ENCODE measurements at places on chromosomes 16 and 17.

DNA sequence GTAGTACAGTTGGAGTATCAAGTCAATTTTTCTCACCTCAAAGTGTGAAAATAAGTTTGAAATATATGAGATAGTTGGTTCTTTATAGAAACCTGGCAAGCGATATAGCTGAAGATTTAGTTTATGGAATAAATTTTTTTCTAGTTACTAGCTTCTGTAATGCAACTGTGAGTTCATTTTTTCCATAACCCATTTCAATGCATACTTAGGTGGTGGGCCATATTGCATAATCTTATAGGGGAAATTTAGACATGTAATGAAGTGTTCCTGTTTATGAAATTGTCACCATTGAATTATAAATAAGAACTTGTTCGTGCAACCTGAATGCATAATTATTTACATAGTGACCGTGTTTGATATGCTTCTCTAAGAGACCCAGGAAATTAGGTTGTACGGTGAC is 9.0 kb downstream of the MOSMO start:
- DNase-seq, result no peak

- no peak for DNase-seq
Measured at GRCh38 chr16:15976929-15977637, 27.7 kb downstream of the ABCC1 start.

- DNase-seq, result no peak
Measured at GRCh38 chr17:7289256-7290032, 5.0 kb downstream of the YBX2 start.

DNA sequence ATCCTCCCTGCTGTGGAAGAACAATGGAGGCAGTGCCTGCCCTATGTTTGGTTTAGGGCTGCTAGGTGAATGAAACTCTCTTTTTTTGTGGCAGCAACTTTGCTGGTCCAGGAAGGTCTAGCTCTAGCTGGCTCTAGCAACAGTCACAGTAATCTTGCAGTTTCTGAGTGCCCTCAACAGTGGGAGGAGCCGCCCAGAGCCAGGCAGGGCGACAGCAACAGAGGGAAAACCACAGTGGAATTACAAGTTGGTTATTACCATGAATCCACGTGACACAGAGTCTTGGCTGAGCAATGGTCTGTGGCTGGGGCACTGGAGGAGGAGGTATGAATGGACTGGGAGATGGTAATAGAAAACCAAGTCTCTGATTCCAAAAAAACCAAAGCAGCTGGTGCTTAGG is 10.3 kb downstream of the HSPB9 start:
- DNase-seq, result no peak

DNA sequence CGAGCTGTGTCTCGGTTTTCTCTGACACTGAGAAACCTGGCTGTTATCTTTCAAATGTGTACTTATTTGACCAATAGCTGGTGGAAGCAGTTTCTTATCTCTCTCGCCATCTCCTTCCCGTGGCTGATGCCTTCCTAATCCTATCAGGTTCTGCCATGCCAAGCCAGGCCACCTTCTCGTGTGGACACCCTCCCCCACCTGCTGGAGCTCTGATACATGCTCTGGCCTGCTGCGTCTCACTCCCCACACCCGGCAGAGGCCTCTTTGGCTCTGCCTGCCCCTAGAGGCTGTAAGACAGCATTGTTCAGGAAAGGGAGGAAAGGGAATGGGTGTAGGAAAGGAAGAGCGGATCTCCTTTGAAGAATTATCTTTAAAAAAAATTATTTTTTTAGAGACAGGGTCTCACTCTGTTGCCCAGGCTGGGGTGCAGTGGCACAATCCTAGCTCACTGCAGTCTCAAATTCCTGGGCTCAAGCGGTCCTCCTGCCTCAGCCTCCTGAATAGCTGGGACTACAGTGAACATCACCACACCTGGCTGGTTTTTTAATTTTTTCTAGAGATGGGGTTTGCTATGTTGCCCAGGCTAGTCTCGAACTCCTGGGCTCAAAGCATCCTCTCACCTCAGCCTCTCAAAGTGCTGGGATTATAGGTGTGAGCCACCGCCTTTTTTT is 7.5 kb upstream of the ARMC5 start:
- DNase-seq, result no peak

DNA sequence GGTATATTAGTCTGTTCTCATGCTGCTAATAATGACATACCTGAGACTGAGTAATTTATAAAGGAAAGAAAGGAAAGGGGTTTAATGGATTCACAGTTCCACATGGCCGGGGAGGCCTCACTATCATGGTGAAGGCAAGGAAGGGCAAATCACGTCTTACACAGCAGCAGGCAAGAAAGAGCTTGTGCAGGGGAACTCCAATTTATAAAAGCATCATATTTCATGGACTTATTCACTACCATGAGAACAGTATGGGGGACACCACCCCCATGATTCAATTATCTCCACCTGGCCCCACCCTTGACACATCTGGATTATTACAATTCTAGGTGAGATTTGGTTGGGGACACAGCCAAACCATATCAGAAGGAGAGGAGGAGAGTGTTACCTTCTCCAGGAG is 17.7 kb upstream of the XYLT1 start:
- DNase-seq, result no peak

GRCh38 chr16:72132726-72133125 is 39.1 kb downstream of the DHX38 start:
- no peak for DNase-seq

GRCh38 chr17:65283704-65284103 is 146.5 kb downstream of the RGS9 start:
- DNase-seq, result no peak

GRCh38 chr17:80106176-80106575 is 4.8 kb downstream of the GAA start:
- DNase-seq, result no peak

- DNase-seq, result no peak
Measured at GRCh38 chr17:82692268-82692667, 6.2 kb downstream of the RAB40B start.

- no peak for DNase-seq
Measured at GRCh38 chr16:19583665-19584300, 28.3 kb downstream of the VPS35L start.

DNA sequence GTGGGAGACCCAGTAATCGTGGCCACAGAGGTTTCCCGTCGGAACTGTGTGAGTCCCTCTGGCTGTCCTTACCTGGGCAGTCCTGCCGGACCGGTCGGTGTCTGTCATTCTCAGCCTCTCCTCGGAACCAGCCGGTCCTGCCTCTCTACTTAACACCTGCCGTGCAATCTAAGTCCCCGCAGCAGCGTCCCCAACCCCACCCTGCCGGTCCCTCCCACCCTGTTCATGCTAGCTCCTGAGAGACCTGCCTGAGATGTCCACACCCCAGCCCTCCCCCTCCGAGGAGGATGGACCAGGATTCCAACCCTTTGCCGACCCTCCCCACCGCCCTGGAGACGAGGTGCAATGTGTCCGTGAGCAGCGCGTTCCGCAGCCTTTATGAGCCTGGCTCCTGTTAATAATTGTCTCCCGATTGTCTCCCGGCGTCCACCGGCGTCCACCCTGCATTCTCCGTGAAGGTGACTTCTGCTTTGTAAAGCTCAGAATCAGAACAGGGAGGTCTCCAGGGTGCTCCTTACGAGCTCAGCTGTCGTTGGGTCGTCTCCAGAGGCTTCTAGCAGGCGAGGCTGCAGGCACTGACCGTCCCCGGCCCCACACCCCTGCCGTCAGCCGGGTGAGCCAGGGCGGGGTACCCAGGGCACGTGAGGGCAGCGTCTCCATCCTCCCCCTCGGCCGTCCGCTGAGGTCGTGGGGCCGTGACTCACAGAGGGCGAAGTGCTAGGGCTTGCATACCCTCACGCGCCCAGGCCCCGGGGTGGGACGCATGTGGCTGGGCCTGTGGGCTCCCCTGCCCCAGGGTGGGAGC is 10.1 kb downstream of the METRNL start:
- no peak for DNase-seq

DNA sequence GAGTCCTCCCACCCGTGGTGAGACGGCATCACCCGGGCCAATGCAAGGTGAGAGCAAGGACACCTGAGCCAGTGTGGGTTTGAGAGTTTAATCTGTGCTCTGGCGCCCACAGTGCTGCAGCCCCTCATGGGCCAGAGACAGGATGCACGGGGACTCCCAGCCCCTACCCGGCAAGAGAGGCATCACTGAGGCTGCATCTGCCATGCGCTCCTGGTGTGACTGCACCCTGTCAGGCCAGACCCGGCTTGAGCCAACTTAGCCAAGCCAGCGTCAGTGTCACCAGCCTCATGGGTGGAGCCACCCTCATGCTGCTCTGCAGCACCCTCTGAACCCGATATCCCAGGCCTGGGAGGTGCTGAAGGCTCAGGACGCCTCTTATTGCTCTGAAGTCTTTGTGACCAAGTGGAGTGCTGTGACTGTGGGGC is 1.3 kb upstream of the BRICD5 start:
- no peak for DNase-seq

- DNase-seq, result no peak
Measured at GRCh38 chr16:1963806-1964505, 670 bp downstream of the RPS2 start.

GRCh38 chr17:37083456-37083855 is 134.7 kb downstream of the AATF start:
- DNase-seq, result no peak

GRCh38 chr16:11170201-11170600 is 85.8 kb downstream of the SOCS1 start:
- DNase-seq, result no peak

- peak; percentile 79 for DNase-seq
Measured at GRCh38 chr17:65556014-65556909, 5.2 kb downstream of the AXIN2 start.

DNA sequence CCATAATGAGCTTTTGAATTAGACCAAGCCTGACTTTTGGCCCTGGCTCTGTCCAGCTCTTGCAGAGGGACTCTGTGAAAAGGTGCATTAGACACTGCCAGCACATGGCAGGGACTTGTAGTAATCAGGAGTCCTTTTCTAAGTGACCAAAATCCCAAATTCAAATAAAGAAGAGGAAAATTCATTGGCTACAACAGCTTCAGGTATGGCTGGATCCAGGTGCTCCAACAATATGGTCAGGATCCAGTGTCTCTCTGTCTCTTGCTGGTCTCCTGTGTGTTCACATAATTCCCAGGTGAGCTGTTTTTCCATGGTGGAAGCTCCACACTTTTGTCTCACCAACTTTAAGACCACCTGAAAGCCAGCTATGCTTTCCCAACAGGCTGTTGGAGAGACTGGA is 358.8 kb upstream of the TNRC6C start:
- DNase-seq, result no peak

DNA sequence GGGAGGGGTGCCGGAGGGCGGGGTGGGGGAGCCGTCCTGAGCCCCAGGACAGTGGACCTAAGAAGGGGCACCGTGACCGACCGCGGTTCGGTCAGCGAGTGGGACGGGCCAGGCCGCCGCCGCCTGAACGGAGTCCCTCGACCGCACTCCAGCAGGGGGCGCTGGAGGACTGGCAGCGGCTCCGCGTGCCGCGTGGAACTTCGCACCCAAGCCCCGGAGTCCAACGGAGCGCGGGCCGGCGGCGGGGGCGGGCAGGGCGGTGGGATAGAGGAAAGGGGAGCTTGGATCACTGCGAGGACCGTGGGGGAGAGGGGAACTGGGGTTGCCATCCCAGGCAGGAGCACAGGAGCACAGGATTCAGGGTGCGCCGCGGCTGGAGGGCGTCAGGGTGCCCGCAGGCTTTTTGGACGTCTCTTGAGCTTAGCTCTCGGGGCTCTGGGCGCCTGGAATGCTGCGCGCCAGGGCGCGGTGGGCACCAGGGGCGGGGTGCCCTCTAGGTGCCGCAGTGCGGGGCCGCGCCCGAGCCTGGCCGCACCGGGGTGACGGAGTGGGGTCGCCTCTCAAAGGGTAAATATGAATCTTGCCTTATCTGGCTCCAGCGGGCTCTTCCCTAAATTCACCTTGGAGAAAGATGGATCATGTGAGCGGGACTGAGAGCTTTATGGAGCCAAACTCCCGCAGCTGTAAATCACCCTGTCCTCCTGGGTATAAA is 379 bp upstream of the OTOP2 start:
- DNase-seq, result peak; percentile 48

GRCh38 chr17:34820248-34820801 is 140.9 kb downstream of the CCT6B start:
- DNase-seq, result no peak

GRCh38 chr16:84836967-84837366 is 17.2 kb downstream of the CRISPLD2 start:
- DNase-seq, result no peak

- no peak for DNase-seq
Measured at GRCh38 chr17:66375121-66375520, 72.7 kb downstream of the PRKCA start.

- DNase-seq, result no peak
Measured at GRCh38 chr17:42182927-42183734, 2.1 kb downstream of the HCRT start.

GRCh38 chr16:10942352-10943063 is at the start of gene DEXI:
TSS of gene DEXI (minus strand) at chr16:10942468. CDS start at chr16:10942005, 463 bp downstream.
- peak; percentile 93 for DNase-seq

- DNase-seq, result no peak
Measured at GRCh38 chr17:82281502-82282238, 8.2 kb upstream of the CSNK1D start.

GRCh38 chr16:68179855-68180254 is 56.1 kb downstream of the ESRP2 start:
- no peak for DNase-seq

- DNase-seq, result no peak
Measured at GRCh38 chr17:62800585-62800984, 7.5 kb downstream of the MARCHF10 start.

DNA sequence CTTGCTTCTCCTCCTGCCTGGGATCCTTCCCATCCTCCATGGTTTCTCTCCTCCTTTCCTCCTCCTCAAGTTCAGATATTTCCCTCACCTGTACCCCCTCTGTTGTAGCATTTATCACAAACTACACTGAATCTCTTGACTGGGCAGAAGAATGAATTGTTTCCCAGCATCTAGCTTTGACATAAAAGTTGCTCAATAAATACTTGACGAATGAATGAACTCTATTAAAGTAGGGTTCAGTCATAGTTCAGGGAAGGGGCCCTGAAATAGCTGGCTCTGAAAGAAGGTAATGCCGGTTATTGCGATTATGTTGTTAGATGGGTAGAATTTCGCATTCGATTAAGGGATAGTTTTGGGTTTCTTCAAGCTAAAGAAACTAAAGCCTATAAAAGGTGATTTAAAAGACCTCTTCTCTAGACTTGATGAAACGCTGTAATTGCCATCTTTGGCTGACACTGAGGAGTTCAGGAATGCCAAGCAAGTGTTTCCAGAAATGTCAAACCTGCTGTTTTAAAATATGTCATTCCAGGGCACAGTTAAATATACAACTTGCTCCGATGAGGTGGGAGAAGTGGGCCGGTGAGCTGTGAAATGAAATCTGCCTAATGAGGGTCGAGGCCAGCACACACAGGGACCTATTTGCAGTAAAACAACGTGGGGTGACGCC is 1.0 kb upstream of the CPD start:
- DNase-seq, result no peak

GRCh38 chr17:68196394-68197090 is 51.3 kb upstream of the AMZ2 start:
- DNase-seq, result no peak
